Activated CD4-positive, alpha-beta T cell treated with anti-CD3 and anti-CD28 coated beads, Interleukin-2, amount 50 U/mL, for 1 hour (primary cell): ENCODE measurements at places on chromosomes 7 and 10.

DNA sequence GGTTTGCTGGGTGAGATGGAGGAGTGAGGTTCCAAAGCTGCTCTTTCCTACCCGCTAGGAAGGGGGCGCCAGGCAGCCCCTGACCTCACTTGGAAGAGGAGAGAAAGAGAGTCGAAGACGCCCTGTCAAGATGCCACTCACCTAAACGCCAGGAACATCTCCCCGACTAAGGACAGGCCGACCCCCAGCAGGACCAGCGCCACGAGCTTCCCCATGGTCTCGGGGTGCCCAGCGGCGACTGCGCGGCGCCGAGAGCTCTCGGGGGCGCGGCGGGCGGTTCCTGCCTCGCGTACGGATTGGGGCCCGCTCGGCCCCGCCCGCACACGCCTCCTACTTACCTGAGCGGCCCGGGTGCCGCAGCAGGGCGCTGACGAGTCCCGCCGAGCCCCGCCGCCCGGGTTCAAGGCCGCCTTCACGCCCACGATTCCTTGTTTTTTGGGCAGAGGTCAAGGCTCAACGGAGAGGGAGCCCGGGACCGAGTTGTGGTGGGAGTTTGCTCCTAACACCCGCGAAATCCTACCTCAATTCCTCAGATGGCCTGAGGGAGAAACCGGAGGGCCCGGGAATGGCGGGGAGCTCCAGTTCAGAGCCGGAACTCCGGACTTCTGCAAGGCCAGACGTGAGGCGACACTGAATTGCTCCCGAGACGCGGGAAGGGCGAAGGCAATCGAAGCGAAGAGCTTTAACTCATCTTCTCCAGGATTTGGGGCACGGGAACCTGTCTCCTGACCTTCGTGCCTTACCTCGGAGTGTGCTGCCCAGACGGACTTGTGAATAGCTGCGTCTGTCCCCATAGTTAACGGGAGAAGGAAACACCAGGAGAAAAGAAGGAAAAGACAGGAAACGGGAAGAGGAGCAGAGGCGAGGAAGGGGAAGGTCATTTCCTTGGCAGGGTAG is at the start of gene PON3:
Gene PON3, minus strand, starts transcription at position 240 of the 897 bp plus-strand sequence. Its CDS starts 25 bp downstream, at position 215.
- DNase-seq = no peak

DNA sequence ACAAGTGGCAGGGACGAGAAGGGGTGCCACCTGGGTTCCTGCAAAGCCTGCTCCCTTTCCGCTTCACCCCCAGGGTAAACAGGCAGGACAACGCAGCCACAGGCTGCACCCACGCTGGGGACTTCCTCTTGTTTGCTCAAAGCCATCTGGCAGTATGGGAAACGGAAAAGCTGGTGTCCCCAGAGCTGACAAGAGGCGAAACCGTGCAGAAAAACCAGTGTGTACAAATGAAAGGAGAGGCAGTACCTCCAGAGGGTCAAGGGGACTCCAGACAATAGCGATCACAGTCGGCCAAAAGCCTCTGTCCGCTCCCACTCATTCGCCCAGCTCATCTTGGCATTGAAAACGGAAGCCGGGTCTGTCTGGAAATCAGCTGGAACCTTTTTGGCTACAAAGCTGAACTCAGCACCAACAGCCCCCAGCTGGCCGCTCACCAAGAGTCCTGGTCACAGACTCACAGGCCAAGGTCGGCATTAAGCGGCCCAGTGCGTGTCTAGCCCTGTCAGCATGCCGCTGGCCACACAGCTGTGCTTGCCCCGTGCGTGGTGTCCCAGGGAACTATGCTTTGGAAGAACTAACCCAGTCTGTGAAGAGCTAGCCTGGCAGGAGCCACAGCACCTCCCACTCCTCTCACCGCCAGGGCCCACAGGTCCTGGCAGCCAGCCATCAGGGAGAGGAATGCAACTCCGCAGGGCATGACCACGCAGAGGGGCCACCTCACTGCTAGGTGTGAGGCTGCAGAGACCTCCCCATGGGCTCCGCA is 10.4 kb downstream of the TNS3 start:
- DNase-seq = no peak

DNA sequence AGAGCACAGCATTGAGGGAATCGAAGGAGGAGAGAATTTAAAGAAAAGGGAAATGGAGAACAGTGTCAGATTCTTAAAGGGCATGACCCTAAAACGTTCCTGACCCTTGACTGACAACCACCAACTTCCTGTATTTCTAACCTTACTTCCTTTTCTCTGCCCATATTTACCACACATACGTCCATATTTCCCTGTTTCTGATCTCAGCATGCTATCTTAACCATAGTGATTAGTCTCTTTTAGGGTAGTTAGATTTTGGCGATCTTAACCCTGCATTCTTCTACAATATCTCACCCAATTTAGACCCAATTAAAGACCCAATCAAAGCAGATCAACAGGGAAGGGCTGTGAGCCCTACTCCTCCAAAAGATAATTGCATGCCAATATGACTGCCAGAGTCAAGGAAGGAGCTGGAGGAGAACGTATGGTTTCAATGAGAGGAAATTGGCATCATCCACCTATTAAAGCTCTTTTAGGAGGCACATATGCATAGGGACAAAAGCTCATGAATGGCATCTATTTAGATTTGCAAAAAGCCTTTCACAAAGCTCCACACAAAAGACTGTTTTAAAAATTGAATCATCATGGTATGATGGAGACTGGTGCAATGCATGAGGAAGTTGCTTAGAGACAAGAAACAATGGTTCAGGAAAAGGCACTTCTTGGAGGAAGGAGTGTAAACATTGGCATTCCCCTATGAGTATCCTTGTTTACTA is 49.0 kb upstream of the ARHGAP12 start:
- DNase-seq = no peak

- no peak for DNase-seq
Measured at GRCh38 chr7:15280078-15280733, 281.6 kb downstream of the AGMO start.
